Breast epithelium (tissue), 4 donors: ENCODE measurements at places on chromosomes 1 and 21.

GRCh38 chr1:244077473-244078220 lies 26.6 kb downstream of the ZBTB18 start:
- DNase-seq, result no peak

GRCh38 chr1:21511579-21512522 lies 2.6 kb downstream of the ALPL start:
- no peaks in the 10 kb centered on the region for H3K36me3 ChIP-seq
- DNase-seq, result peak; percentile 80
- no peak overlapping the region for H3K4me3 ChIP-seq
- peak overlapping the region; percentile 78 for H3K27ac ChIP-seq
- peaks cover 8% of the 10 kb centered on the region for H3K4me1 ChIP-seq
- peaks cover 4% of the 10 kb centered on the region for H3K27me3 ChIP-seq

DNA sequence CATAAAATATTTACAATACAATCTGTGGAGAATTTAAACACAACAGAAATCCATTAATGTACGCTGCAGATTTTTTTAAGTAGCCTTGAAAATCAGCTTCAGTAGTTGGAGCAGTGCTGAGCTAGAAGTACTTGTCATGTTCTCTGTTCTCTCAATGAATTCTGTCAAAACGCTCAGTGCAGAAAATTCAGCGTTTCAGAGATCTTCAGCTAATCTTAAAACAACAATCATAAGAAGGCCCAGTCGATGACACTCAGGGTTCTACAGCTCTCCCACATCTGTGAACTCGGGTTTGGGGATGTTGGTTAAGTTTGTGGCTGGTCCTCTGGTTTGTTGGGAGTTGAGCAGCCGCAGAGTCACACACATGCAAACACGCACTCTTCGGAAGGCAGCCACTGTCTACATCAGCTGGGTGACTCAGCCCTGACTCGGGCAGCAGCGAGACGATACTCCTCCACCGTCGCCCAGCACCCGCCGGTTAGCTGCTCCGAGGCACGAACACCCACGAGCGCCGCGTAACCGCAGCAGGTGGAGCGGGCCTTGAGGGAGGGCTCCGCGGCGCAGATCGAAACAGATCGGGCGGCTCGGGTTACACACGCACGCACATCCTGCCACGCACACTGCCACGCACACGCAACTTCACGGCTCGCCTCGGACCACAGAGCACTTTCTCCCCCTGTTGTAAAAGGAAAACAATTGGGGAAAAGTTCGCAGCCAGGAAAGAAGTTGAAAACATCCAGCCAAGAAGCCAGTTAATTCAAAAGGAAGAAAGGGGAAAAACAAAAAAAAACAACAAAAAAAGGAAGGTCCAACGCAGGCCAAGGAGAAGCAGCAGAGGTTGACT lies 161.2 kb downstream of the RUNX1 start:
- H3K27ac ChIP-seq, result peak overlapping the region; percentile 97
- H3K27me3 ChIP-seq, result no peaks in the 10 kb centered on the region
- H3K36me3 ChIP-seq, result no peaks in the 10 kb centered on the region
- peak; percentile 68 for DNase-seq
- H3K4me1 ChIP-seq, result no peaks in the 10 kb centered on the region

GRCh38 chr1:229554886-229555621 lies 3.5 kb downstream of the ABCB10 start:
- H3K4me1 ChIP-seq, result no peaks in the 10 kb centered on the region
- no peak for DNase-seq
- no peak overlapping the region for H3K4me3 ChIP-seq
- H3K36me3 ChIP-seq, result no peaks in the 10 kb centered on the region
- no peak overlapping the region for H3K27ac ChIP-seq

GRCh38 chr1:116933606-116934515 lies 24.1 kb downstream of the PTGFRN start:
- no peak overlapping the region for H3K27ac ChIP-seq
- H3K4me1 ChIP-seq, result no peaks in the 10 kb centered on the region
- no peaks in the 10 kb centered on the region for H3K27me3 ChIP-seq
- DNase-seq, result no peak
- H3K36me3 ChIP-seq, result no peaks in the 10 kb centered on the region
